Activated CD8-positive, alpha-beta T cell treated with anti-CD3 and anti-CD28 coated beads, Interleukin-2, amount 10 ng/mL, durations not matched to agents 7 days and 5 days (primary cell): ENCODE measurements at places on chromosomes 2 and 18.

DNA sequence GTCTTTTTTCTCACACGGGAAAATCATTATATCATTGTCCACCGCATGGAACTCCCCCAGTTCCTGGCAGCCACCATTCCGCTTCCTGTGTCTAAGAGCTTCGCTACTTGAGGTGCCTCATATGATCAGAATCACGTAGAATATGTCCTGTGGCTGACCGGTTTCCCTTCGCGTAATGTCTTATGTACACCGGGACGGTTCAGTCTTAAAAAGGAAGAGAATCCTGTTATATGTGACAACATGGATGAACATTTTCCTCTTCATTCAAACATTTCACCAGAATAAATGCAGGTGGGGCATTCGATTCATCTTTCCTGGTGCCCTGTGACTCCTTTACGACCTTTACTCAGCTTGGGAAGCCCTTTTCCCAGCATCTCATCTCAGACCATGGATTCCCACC is 131.7 kb upstream of the TWIST2 start:
- no peak for DNase-seq

- no peak for DNase-seq
Measured at GRCh38 chr2:102788216-102788884, 26.5 kb downstream of the TMEM182 start.

DNA sequence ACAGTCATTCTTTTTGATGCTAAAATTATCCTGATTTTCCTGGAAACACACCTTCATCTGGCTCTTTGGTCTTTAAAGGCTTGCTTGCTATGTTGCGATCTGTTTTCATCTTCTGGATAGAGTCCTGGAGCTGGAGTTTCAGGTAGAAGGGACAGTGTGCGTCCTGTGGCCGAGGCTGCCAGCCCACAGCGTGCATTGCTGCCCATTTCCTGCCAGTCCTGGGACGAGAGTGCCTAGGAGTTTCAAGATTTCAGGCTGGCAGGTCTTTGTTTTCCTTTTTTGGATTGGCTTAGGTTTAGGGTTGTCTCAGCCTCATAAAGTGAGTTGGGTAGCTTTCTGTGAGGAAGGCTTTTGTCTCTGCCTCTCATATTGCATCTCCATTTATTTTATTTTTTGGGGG is 14.5 kb downstream of the DGKD start:
- no peak for DNase-seq

DNA sequence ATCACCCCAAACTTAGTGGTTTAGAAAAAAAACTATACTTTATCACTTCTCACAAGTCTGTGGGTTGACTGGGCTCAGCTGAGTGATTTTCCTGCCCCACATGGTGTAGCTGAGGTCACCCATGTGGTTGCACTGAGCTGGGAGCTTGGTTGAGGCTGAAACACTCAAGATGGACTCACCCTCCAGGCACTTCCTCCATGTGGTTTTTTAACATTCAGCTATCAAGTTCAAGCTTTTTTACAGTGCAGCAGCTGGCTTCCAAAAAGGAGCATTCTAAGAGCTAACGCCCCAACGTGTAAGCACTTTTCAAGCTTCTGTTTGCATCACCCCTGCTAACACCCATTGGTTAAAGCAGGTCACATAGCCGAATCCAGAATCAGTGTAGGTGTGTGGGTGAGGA is 105.9 kb upstream of the CREB1 start:
- peak; percentile 60 for DNase-seq
